Type B pancreatic cell (in vitro differentiated cells): ENCODE measurements at places on chromosomes 1 and 21. TPM values are rescaled to one million over a fixed set of nuclear protein-coding genes. Genes with fewer than 3 reads are reported as not detected.

DNA sequence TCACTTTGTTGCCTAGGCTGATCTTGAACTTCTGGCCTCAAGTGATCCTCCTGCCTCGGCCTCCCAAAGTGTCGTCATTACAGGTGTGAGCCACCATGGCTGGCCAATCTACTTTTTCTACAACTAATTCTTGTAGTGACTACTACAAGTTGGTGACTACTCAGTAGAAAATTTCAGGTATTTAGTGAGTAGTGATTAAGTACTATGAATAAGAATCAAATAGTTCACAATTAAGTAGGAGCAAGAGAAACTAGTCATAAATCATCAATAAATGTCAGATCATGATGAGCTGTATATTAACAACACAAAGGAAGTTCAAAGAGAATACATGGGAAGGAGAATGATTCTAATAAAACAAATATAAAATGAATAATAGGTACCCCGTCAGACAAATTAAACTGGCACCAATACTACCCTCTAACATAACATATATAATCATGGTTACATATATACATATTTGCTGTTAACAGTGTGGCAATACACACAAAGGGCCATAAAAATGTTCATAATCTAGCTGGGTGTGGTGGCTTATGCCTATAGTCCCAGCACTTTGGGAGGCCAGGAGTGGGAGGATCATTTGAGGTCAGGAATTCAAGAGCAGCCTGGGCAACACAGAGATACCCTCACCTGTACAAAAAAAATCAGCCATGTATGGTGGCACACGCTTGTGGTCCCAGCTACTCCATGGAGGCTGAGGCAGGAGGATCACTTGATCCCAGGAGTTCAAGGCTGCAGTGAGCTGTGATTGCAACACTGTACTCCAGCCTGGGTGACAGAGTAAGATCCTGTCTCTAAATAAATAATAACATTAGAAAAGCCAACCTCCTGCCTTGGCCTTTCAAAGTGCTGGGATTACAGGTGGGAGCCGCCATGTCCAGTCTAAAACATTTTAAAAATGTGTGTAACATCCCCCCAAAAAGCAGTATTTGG, 19.1 kb downstream of the YY1AP1 start:
- DNase-seq: no peak

KLF17 gene
- not detected in 2 replicates for total RNA-seq

GRCh38 chr1:219682788-219683187, 69.9 kb upstream of the ZC3H11B start:
- no peak for DNase-seq

- no peak for DNase-seq
These were observed 465.6 kb downstream of the CAMTA1 start for GRCh38 chr1:7250597-7251453.

DNA sequence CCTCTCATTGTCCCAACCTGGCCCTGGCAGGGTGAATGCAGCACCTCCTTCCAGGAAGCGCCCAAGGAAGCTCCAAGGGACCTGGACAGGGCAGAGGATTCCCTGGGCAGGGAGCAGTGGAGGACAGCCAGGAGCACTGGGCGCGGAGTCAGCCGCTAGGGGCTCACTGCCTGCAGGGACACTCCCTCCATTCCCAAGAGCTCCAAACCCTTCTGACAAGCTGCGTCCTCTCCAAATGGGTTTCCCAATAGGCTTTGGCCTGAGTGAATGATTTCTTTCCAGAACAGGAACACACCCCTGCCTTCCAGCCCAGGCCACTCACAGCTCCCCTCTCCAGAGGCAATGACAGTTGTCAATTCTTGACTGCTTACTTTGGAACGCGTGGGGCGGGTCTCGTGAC, 128.5 kb upstream of the EDN2 start:
- no peak for DNase-seq
